ENCODE measurements at places on chromosomes 11 and 22. TPM values are rescaled to one million over a fixed set of nuclear protein-coding genes. Genes with fewer than 3 reads are reported as not detected.

SAMM50 gene
- 25.1 TPM for total RNA-seq

DNA sequence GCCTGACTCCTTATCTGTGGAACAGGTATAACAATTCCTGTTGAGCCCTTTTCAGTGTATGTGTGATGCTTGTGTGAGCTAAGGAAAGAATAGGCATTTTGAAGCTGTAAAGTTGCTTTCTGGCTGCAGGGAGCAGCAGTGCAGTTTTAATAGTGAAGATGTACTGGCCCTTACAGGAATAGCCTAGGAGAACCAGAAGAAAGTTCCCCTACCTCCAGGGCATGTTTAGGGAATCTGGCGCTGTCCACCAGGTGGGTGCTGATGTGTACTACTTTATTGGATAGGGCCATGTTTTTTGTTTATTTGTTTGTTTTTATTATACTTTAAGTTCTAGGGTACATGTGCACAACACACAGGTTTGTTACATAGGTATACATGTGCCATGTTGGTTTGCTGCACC is 11.5 kb downstream of the BMAL1 start:
- no peak for DNase-seq

- no peak for DNase-seq
Measured at GRCh38 chr22:21726650-21727049, 8.9 kb downstream of the YPEL1 start.

GRCh38 chr11:96465512-96465911 is 75.7 kb downstream of the JRKL start:
- DNase-seq, result no peak

TRPC6 gene
- not detected for total RNA-seq

DNA sequence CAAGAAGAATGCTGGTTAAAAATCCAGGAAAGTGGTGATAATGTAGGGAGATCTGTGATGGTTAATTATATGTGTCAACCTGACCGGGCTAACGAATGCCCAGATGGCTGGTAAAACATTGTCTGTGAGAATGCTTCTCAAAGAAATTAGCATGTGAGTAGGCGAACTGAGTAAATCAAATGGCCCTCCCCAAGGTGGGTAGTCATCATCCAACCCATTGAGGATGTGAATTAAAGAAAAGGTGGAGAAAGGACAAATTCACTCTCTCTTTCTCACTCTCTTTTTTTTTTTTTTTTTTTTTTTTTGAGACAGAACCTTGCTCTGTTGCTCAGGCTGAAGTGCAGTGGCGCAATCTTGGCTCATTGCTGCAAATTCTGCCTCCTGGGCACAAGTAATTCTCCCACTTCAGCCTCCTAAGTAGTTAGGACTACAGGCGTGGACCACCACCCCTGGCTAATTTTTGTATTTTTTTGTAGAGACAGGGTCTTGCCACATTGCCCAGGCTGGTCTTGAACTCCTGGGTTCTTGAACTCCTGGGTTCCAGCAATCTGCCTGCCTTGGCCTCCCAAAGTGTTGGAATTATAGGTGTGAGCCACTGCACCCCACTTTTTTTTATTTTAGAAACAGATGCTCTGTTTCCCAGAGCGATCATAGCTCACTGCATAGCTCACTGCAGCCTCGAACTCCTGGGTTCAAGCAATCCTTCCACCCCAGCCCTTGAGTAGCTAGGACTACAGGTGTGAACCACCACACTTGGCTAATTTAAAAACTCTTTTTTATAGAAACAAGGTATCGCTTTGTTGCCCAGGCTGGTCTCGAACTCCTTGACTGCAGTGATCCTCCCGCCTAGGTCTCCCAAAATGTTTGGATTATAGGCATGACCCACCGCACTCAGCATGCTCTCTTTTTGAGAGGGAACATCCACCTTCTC is 22.0 kb upstream of the P2RY6 start:
- DNase-seq, result no peak

APOA4 gene
- not detected for total RNA-seq

TUG1 gene
- 90.9 TPM for total RNA-seq

GAL3ST1 gene
- total RNA-seq, result 0.44 TPM

SLC1A2 gene
- not detected for total RNA-seq

DNA sequence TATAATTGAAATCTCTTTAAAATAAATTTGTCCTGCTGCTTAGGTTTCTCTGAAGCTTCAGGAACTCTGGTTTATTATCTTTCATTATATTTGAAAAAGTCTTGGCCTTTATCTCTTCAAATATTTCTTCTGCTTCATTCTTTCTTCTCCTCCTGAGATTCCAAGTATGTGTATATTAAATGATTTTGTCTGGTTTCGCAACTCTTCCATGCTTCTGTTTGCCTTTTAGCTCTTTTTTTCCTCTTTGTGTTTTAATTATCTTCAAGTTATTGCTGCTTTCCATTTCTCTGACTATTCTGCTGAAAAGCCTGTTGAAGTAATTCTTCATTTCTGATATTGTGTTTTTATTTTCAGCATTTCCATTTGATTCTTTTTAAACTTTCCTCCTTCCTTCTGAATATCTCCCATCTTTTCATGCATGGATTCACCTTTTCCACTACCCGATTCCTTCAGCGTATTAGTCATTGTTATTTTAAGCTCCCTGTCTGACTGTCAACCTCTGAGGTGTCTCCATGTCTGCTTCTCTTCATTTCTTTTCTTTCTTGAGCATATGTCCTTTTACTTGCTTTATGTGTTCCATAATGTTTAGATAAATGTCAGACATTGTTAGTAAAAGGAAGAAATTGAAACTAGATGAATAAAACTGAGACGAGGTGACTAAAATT is 46.6 kb upstream of the CTSC start:
- DNase-seq, result no peak

GRCh38 chr11:68266121-68266891 is 5.5 kb downstream of the C11orf24 start:
- no peak for DNase-seq

SYT7 gene
- total RNA-seq, result 0.20 TPM

- no peak for DNase-seq
Measured at GRCh38 chr11:120613264-120614226, 102.0 kb downstream of the GRIK4 start.

SESN3 gene
- 73.3 TPM for total RNA-seq

GRCh38 chr11:5004424-5005274 is 10.0 kb downstream of the OR51L1 start:
- no peak for DNase-seq

- DNase-seq, result no peak
Measured at GRCh38 chr11:84795698-84796097, 831.4 kb downstream of the DLG2 start.

CPT1B gene
- 71.8 TPM for total RNA-seq

DNA sequence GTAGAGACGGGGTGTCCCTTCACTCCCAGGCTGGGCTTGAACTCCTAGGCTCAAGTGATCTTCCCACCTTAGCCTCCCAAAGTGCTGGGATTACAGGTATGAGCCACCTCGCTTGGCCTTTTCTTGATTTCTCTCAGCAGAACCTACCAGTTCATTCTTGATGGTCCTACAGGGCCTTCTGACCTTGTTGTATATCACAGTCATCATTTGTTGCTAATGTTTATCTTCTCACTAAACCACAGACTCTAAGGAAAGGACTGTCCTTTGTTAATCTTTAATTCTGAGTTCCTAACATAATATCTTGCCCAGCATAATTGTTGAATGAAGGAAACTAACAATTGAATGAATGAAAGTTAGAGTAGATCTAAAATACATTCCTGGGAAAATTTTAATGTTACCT is 22.0 kb upstream of the ZC3H12C start:
- DNase-seq, result no peak

DNA sequence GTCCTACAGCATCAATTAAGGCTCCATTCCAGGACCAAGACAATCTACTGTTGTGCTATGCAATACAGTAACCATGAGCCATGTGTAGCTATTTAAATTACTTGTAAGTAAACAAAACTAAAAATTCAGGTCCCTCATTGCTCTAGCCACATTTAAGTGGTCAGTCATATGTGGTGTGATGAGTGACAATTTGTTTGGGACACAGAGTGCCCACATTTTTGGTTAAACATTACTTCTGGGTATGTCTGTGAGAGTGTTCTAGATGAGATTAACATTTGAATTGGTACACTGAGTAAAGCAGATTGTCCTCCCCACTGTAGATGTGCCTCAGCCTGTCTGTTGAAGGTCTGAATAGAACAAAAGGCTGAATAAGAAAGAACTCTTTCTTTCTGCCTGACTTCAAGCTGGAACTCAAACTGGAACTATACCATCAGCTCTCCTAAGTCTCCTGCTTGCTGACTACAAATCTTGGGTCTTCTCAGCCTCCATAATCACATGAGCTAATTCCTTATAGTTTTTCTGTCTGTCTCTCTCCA is 15.8 kb downstream of the KBTBD3 start:
- DNase-seq, result no peak

DNA sequence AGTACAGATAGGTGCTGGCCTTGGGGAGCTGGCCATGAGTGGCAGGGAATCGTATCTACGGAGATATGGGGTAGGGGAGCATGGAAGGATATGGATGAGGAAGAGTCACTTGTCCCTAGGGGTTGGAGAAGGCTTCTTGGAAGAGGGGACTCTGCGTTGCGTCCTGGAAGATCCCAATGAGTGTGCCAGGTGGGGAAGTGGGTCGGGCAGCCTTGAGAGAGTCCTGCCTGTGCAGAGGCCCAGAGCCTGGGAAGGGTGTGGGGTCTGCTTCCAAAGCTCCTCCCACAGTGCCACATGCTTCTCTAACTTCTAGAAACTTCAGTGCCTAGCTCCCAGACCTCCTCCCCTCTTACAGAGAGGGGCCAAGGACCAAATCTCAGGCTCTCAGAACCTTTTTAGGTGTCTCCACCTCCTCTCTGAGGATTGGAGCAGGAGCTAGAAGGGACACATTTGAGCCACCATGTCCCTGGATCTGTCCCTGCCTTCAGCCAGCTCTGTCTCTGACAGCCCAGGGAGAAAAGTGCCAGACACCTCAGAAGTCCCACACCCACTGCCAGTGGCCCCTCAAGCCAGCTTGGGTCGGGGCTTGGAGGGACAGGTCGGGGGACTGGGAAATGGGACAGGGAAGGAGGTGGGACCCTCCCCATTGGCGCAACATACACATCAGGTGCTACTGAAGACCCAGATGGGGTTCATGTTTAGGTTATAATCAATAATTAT is 11.0 kb downstream of the RHBDD3 start:
- no peak for DNase-seq

CCDC15 gene
- total RNA-seq, result 0.64 TPM

All from CD4-positive, CD25-positive, alpha-beta regulatory T cell (primary cell).